IMR-90 (cell line): ENCODE measurements at places on chromosomes 7 and 10. TPM values are rescaled to one million over a fixed set of nuclear protein-coding genes. Genes with fewer than 3 reads are reported as not detected.

DNA sequence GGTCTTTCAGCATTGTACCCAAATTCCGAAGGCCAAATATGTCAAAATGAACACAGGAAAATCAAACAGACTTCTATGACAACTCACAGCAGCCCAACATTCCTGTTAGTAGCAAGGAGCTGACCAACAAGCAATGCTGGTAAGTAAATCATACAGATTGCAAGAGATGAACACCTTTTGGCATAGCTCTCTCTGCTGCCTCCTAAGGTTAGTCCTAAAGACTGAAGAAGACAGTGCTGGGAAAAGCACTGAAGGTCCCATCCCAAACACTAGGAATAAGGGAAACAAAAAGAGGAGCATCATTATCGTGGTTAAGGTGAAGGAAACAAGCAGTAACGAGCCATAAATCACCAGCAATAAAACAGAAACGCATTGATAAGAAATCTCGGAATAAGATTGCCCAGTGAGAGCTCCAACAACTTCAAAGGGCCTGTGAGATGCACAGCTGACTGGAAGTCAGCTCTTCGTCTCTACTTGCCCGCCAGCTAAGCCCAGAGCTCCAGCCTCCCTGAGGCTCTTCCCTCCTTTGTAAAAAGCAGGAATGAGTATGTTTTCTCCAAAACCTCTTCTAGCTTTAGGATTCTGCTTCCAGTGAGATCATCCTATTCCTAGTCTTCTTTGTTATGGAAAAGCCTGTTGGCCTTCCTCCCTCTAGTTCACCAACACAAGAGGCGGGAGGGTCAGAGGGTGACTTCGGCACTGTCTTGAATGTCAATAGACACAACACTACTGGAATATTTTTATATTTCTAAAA, 15.3 kb downstream of the NUDT5 start:
- no peak for DNase-seq

GRCh38 chr7:99013266-99014112, 130.4 kb downstream of the SMURF1 start:
- DNase-seq, result no peak

HOXA1 gene
- 0.54 and 0.83 TPM in 2 replicates for total RNA-seq

CHRM2 gene
- total RNA-seq, result 144 and 184 TPM in 2 replicates

DNA sequence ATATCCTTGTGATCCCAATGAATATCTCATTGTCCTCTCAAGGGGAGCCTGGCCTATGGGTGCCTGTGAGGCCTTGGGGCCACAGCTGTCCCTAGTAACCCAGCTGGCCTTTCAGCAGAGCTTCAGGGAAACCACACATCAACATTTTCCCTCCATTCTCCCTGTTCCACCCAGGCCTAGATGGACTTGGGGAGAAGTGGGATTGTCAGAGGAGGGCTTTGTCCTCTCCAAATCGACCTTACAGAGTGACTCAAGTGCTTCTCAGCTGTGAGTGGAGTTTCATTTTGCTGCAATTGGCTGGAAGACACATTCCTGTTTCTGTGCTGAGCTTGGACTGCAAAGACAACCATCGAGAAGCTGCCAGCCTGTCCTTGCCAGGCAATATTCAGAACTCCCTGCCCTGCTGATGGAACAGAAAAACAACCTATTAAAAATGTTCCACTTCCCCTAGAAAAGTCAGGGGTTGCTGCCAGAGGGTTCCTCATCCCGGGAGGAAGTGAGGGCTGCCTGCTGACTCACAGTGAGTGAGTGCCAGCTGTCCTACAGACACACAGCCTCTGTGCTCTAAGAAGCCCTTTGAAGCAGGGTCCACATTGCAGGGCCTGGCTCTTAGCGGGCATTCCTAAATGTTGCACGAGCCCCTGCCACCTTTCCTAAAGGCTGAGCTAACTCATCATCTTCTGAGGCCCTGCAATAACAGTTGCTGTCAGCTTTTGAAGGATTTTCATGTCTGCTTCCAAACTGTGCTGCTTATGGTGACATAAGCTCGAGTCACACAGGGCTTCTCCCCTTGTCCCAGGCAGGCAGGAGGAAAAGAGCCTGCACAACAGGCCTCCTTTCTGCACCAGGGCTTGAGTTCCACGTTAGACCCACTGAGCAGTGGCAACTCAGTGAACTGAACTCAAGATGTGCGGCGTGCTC, 20.5 kb downstream of the STRA8 start:
- DNase-seq, result peak; percentile 76

DNA sequence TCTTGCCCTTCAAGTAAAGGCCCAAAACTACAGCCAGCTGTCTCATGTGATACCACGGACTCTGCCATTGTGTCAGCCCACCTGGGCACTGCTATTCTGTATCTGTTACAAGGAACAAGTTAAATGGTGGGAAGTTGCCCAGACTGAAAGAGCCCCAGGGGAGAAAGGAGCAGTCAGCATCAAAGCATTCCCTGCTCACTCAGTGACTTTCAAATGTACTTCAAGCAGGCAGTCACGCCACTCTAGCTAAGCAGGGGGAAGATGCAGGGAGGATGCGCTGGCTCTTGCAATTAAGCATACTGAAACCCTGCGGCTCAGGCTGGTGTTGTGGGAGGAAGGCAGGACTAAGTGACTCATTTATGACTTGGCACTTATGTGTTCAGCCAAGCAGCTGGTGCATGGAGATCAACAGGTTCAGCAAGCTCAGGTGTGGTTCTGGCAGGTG, 1249.6 kb downstream of the TYW1 start:
- DNase-seq, result no peak

- peak; percentile 39 for DNase-seq
Observed at GRCh38 chr7:113698556-113699220, 220.1 kb downstream of the PPP1R3A start.

- peak; percentile 87 for DNase-seq
Observed at GRCh38 chr7:102992938-102993717, 80.3 kb downstream of the LRRC17 start.

- DNase-seq, result no peak
Observed at GRCh38 chr7:22394739-22395138, 37.8 kb upstream of the RAPGEF5 start.

- DNase-seq, result no peak
Observed at GRCh38 chr10:23371073-23371472, 26.5 kb upstream of the C10orf67 start.

GRCh38 chr7:136728945-136729344, 139.5 kb upstream of the CHRM2 start:
- no peak for DNase-seq

- DNase-seq, result no peak
Observed at GRCh38 chr7:117951285-117951684, 78.0 kb upstream of the CTTNBP2 start.

DNA sequence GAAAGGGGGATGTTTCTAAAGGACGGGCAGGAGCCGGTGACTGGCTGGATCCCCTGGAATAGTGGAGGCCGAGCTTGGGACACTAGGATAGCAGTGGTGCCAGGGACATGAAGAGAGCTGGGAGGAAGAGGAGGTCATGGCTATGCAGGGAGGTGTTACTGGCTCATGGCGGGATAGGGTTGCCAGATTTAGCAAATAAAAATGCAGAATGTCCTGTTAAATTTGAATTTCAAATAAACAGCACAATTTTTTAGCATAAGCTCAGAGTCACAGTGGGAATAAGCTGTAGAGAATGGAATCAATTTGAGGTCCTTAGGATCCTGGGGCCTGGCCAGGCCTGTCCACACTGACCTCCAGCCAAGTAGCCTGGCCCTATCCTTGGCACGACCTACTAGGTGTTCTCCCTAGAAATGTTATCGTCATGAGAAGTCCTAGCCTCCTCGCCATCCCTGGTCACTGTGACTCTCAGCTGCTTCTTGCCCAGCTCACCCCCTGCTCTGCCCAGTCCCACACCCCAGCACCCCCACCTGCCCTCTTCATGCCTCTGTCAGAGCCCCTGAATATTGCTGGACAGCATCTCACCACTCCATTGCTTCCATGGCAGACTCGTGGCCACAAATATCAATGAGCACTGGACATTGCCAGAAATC, 7.6 kb upstream of the KCP start:
- DNase-seq, result no peak

TMEM139 gene
- not detected in 2 replicates for total RNA-seq

DNA sequence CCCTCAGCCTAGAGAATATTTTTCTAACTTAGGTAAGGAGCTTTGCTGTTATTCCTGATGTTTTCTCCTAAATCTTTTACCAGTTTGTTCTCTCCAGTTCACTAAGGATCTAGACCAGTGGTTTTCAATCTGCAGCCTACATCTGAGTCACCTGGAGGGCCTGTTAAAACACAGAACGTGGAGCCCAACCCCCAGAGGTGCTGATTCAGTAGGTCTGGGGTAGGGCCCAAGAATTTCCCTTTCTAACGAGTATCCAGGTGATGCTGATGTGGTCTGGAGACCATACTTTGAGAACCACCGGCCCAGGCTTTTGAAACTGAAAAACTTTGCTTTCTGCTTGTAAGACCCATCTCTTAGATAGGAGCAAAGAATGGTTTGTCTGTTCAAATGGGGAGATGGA, 51.2 kb upstream of the KMT2E start:
- no peak for DNase-seq

LRRC18 gene
- total RNA-seq, result not detected in 2 replicates

DNA sequence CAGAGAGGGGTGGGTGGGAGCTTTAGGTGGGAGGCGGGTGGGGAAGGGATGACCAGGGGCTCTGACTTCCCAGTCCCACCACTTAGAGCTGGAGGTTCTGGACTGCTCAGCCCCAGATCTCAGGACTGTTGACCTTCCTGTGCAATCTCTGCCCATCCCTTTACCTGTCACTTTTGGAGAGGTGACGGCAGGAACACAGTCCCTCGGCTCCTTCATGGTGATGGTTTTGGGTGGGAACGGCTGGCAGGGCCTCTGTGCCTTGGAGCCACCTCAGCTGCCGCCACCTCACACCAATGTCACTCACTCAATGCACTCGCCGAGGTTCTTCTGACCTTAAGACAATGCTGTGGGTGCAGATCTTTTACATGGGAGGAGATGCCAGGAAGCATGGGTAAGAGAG, 49.0 kb downstream of the TMEM270 start:
- DNase-seq, result no peak

TRIM50 gene
- total RNA-seq, result not detected in 2 replicates

SH2D4B gene
- total RNA-seq, result not detected in 2 replicates

GRCh38 chr7:6436385-6436685, 11.4 kb downstream of the DAGLB start:
- DNase-seq, result no peak

- DNase-seq, result peak; percentile 18
Observed at GRCh38 chr10:98400482-98400881, 14.5 kb downstream of the PYROXD2 start.

DNA sequence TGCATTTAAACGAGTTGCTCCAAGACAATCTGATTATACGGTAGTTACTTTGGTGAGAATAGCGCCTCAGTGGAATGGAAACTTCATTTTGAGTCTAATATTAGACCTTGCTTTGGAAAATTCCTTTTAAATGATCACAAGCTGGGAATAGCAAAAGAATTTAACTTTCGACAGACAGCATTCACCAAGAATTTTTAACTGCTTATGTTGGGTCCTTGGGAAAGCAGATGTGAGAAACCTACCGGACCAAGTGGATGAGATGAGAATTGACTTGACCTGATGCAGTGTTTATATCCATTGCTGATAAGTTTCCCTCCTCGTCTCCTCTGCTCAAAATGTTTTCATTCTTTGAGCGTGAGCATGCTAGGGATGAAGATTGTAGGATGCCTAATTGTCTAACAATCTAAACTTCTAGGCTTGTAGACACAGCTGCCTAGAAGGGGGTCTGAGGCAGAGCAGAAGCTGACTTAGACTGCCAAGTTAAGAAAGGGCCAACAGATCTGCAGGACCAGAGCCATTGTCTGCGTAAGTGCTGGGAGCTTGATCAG, 126.9 kb downstream of the CNNM2 start:
- peak; percentile 100 for DNase-seq

DNA sequence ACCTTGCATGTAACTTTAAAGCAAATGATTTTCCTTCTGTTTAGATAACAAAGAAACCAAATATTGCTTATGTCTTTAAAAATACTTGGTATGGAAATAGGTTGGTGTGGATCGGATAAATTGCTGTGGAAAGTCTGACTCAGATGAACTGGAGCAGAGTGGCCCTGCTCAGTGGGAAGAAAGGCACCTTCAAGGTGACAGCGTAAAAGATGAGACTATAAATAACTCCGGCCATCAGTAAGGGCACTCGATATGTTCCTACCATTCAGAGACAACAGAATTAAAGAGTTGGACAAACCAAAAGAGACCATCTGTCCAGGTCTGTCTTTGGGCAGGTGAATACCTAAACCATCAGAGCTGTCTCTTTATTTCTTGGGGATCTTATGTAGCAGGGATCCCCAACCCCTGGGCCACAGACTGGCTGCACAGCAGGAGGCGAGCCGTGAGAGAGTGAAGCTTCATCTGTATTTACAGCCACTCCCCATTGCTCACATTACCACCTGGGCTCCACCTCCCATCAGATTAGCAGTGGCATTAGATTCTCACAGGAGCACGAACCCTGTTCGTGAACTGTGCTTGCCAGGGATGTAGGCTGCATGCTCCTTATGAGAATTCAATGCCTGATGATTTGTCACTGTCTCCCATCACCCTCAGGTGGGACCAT, 357.1 kb downstream of the PRPF18 start:
- no peak for DNase-seq

- peak; percentile 73 for DNase-seq
Observed at GRCh38 chr10:74244097-74244685, 93.2 kb downstream of the ADK start.

DNA sequence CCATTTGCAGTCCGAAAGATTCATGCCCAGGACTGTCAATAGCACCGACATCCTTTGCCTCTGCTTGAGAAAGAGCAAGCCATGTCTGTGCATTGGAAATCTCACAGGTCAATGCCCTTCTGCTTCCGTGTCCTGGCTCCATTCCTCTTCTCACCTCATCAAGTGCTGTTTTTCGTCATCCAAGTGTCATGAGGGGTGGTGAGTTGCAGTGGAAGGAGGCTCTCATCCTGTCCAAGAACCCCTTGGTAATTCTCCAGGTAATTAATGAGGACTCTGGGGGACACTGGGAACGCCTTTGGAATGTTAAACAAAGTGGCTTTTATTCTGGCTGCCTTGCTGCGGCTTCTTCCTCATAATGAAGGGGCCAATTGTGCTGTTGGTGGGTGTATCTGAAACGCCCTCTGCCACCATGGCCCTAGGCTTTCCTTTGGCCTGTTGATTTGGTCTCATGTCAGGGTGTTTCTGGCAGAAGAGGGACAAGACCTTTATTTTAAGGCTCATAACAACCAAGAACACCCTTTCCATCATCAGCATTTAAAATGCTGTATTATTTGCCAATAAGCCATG, 57.7 kb downstream of the PPP1R3C start:
- DNase-seq, result no peak

HOXA9 gene
- total RNA-seq, result 0.18 and 0.28 TPM in 2 replicates

DOCK1 gene
- total RNA-seq, result 71.0 and 79.2 TPM in 2 replicates

DNA sequence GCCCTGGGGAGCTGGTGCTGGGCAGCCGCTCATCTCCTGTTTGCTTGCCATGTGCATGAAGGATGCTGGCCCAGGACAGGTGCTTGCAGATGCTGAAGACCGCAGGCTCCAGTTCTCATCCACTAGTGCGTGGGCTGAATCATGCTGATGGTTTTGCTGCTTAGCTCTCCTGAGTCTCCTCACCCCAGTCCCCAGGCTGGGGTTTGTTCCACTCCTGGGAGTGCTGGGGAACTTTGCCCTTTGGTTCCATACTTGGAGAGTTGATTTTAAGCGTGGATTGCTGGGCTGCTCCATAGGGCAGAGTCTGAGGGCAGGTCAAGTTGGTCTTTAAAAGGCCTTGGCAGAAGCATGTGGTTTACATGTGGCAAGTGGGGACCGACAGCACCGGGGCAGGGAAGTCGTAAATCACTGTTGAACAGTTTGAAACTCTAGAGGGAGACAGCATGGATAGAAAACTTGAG, 9.1 kb downstream of the DYNC2I1 start:
- no peak for DNase-seq
